NCI-H2081 treated with DMSO at 0.1 percent for 48 hours (cell line): ENCODE measurements at places on chromosomes 5 and 9.

GRCh38 chr9:127361561-127361960 is 35.4 kb upstream of the SLC2A8 start:
- no peak for DNase-seq

GRCh38 chr5:142466195-142466971 is 141.6 kb upstream of the SPRY4 start:
- DNase-seq = no peak

GRCh38 chr9:116504893-116505480 is 182.1 kb upstream of the TRIM32 start:
- DNase-seq = no peak

DNA sequence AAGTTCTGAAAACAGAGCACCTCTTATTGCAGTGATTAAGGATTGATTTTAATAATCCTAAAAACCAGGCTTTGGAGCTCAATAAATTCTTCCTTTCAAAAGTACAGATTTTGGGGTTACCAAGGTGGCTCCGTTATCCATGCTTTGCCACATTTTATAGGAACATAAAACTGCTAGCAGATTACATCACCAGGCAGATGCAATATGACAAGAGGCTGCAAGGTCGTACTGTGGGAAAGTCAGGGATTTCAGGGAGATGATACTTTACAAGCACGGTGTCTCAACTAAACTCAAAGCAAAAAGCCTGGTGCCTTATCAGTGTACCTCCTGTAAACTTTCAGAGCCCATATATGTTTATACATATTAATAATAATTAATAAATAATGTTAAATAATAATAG is 28.6 kb downstream of the ADAMTSL1 start:
- no peak for DNase-seq

DNA sequence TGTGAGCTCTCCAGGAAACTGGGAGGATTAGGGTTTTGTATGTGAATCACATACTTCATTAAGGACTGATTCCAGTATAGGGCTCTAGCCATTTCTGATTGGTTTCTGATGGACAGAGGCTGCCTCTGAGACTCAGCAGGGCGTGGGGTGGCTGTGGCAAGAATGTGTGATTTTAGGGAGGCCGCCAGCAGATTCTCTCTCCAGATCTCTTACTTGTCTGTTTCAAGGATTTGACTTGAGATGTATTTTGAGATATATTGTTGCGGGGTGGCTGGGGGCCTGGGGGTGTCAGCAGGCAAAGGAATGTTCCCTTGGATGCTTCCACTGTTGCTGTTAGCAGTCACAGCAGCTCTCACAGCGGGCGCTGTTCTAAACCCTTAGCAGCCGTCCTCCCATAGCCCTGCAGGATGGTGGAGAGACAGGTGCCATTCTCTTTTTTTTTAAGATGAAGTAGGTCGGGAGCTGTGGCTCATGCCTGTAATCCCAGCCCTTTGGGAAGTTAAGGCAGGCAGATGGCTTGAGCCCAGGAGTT is 8.0 kb upstream of the HNRNPAB start:
- DNase-seq = no peak

DNA sequence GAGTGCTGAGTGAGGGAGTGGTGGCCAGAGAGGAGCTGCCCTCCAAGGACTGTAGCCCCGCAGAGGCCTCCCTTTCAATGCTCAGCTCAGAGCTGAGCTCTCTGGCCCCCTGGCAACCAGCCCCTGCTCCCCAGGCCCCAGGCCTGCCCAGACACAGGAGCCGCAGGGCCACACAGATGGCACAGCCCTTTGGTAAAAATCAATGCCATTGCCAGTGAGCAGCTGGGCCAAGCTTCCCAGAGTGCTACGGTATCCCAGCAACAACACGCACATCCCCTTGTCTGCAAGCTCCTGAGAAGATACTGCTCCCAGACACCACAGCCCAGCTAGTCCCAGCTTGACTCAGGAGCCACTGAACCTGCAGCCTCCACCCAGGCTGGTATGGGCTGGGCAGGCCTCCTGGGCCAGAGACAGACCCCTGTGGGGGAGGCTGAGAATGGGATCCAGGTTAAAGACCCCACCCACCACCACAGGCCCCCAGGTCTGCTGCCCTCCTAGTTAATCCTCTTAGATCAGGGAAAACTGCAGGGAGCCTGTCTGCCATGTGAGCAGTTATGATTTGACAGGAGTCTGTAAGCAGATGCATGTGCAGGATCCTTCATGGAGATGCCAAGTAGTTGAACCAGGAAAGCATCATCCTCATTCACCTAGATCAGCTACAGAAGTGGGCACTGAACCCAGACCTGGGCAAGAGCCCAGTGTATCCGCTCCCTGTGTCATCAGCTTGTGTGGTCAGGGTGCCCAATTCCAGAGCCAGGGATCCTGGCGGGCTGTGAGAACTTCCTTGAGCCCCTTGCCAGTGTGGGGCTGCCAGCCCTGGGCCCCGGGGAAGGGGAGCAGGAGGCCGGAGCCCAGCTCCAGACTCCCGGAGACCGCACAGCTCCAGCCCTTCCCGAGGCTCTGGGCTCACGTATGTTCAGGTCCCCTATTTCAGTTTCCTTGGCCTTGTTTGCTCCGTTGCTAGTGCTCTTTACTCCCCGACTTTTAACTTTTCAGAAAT is 26.7 kb upstream of the ADAMTS2 start:
- no peak for DNase-seq

DNA sequence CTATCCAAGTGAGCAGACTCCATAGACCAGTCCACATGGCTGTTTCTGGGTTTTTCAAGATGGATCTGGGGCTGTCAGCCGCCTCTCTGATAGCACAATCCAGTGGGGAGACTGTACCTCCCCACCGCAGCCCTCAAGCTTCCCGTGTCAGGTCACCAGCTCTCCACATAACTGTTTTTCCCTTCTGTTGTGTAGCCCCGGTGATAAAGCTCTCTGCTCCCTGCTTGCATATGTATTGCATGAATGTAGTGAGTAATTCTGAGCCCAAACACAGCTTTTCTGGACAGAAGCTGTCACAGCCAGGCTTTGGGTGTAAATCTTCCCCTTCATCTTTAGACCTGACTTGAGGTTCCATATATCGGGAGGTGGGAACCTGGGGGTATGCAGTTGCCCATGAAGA is 23.1 kb upstream of the CFAP157 start:
- DNase-seq = no peak
